ENCODE measurements at places on chromosomes 7 and 10.

GRCh38 chr10:85647741-85648140 is 718.9 kb downstream of the GRID1 start:
- no peak for DNase-seq

GRCh38 chr7:70325509-70326101 is 727.3 kb downstream of the AUTS2 start:
- no peak for DNase-seq

- DNase-seq = no peak
Observed at GRCh38 chr7:125661-126060, 66.7 kb upstream of the FAM20C start.

- DNase-seq = no peak
Observed at GRCh38 chr10:11468126-11468742, 143.2 kb downstream of the USP6NL start.

GRCh38 chr10:83934062-83934461 is 205.2 kb upstream of the GHITM start:
- no peak for DNase-seq

GRCh38 chr10:102450124-102450373 is 1.3 kb downstream of the C10orf95 start:
- DNase-seq = no peak

GRCh38 chr10:74177140-74177677 is 26.2 kb downstream of the ADK start:
- no peak for DNase-seq

- DNase-seq = peak; percentile 63
Observed at GRCh38 chr7:45088821-45089340, at the start of gene NACAD. Gene NACAD (minus strand): TSS chr7:45088969. CDS start chr7:45088894, 75 bp downstream.

DNA sequence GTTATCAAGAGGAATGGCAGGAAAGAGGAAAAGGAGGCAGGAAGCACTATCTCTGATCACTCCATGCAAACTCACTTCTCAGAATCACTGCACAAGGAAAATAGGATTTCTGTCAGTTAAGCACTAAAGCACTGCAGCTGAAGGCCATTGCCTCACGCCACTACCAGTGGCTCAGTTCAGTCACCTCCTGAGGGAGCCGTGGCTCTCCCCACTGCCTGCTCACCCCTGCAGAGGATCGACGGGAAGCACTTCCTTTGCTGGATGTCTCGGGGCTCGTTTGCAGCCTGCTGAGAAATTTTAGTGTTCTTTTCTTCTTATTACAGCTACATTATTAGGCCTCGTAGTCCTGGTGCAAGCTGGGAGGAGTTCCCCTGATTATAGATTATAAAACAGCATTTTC is 90.1 kb upstream of the ADCY1 start:
- DNase-seq = no peak

DNA sequence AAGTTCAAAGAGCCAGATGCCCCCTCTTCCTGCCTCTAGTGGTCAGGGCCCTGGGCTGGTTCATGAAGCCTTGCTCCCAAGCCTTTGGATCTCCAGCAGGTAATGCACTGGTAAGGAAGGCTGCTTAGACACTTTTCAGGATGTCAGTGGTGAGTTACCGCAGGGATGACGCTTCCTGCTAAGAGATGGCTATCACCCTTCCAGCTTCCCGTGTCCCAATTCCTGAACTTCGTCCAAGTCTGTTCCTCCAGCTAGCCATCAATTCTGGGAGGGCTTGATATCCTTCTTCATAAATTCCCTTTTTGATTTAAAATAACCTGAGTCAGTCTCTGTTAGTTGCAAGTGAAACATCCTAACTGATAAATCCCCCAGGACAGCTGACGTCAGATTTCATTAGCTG is 221.2 kb downstream of the PLXNA4 start:
- DNase-seq = no peak

- DNase-seq = peak; percentile 81
Observed at GRCh38 chr10:74589226-74589673, 237.2 kb upstream of the KAT6B start.

- DNase-seq = no peak
Observed at GRCh38 chr7:36048141-36048901, 104.7 kb upstream of the EEPD1 start.

DNA sequence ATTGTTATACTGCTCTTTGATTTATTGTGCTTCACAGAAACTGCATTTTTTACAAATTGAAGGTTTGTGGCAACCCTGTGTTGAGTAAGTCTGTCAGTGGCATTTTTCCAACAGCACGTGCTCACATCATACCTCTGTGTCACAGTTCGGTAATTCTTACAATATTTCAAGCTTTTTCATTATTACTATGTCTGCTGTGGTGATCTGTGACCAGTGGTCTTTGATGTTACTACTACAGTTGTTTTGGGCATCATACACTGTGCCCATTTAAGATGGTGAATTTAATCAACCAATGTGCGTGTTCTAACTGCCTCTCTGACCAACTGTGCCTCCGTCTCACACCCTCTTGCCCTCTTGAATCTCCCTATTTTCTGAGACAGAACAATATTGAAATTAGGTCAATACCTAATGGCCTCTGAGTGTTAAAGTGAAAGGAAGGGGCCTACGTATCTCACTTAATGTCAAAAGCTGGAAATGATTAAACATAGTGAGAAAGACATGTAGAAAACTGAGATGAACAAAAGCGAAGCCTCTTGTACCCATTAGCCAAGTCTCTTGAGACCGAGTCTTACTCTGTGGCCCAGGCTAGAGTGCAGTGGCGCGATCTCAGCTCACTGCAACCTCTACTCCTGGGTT is 20.2 kb upstream of the ASL start:
- DNase-seq = no peak

GRCh38 chr7:44145479-44145968 is 4.4 kb upstream of the MYL7 start:
- DNase-seq = peak; percentile 61

DNA sequence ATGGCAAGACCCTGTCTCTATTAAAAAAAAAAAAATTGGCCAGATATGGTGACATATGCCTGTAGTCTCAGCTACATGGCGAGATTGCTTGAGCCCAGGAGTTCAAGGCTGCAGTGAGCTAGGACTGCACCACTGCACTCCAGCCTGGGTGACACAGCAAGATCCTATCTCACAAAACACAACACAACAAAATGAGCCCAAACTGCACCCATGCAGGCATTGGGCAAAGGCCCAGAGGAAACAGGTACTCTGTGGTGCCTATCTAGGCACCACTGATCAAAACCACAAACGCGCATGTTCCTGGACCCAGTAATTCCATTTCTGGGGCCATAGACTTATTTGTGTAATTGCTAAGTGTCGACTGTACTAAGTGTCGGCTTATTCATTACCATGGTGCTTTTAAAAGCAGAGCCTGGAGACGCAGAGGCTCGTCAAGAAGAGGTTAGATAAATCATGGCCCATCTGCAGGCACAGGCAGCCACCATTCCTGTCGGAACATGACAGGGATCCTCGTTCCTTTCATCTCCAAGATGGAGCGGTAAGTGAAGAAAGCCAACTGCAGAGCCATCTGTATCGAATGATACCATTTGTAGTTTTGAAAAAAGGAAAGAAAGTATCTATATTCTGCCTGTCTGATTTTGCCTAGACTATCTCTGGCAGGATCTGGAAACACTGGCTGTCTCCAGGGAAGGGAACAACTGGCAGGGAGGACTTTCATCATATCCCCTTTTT is 160.4 kb upstream of the RHEB start:
- DNase-seq = no peak

DNA sequence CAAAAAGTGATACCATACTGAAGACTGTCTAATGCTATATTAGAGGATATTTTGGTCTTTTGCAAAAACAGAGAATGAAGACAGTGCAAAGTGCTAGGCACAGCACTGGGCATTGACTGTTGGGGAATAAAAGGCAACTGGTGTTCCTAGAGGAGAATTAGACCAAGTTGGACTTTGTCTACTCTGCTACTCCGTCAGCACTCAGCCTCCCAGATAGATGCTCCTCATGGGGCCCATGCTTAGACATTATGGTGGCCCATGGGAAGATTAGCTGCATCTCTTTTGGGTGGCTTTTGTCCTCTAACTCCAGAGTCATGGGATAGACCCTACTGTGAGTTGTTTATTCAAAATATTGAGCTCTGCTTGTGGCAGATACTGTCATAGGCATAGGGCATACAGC is 113.5 kb downstream of the RBM20 start:
- no peak for DNase-seq

DNA sequence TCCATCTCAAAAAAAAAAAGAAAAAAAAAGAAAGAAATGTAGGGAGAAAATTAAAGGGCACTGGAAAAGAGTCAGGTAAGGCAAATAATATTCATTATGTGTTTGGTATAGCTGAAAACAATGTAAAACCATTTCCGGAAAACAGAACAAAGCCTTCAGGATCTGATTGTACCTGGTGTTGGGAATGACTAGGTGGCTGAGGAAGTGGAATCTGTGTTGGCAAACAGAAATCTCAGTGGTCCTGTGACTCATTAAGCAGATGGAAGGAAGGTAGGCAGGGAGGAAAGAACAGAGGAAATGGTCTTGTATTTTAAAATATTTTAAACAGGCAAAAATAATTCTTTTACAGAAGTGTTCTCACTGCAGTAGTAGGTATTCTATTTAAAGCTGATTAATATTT is 55.7 kb upstream of the GATA3 start:
- no peak for DNase-seq

- no peak for DNase-seq
Observed at GRCh38 chr7:102874166-102874829, 38.5 kb upstream of the LRRC17 start.

DNA sequence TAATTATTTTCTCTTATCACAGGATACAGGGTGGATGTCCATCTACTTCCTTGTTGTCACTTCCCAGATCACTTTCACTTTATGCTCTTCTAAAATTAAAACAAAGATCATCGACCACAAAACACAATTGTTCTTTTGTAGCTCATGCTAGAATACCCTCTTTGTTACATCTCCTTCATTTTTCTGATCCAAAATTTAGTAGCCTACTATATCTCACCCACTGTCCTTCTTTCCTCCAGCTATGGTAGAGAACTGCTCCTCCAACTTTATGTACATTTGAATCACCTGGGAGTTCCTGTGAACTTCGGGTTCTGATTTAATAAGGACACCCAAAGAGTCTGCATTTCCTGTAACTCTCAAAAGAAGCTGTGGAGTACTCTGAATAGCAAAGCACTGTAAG is 1.2 kb upstream of the AHR start:
- no peak for DNase-seq

GRCh38 chr10:70293169-70293843 is 9.5 kb upstream of the NPFFR1 start:
- DNase-seq = no peak

GRCh38 chr7:4720225-4720624 is 38.1 kb downstream of the FOXK1 start:
- no peak for DNase-seq

GRCh38 chr10:80612261-80612660 is 74.6 kb downstream of the SH2D4B start:
- DNase-seq = no peak

- no peak for DNase-seq
Observed at GRCh38 chr10:49329146-49329505, 30.2 kb downstream of the C10orf71 start.

DNA sequence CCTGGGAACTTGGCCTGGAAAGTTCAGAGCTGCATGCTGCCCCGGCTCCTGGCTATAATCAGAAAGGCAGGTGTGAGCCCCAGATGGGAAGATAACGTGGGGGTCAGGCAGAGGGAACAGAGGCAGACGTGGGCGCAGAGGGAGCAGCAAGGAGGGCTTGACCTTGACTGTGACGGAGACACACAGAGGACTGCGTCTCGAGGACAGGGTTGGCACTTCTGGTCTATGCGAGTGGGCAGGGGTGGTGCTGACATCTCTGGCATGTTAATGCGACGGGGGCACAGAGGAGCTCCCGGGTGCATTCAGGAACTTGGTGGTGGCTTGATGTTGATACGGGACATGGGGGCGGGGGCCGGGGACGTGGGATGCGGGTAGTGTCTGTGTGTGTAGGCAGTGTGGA is 232.1 kb upstream of the GRB10 start:
- no peak for DNase-seq

- DNase-seq = no peak
Observed at GRCh38 chr10:103168438-103168837, 24.6 kb downstream of the NT5C2 start.

DNA sequence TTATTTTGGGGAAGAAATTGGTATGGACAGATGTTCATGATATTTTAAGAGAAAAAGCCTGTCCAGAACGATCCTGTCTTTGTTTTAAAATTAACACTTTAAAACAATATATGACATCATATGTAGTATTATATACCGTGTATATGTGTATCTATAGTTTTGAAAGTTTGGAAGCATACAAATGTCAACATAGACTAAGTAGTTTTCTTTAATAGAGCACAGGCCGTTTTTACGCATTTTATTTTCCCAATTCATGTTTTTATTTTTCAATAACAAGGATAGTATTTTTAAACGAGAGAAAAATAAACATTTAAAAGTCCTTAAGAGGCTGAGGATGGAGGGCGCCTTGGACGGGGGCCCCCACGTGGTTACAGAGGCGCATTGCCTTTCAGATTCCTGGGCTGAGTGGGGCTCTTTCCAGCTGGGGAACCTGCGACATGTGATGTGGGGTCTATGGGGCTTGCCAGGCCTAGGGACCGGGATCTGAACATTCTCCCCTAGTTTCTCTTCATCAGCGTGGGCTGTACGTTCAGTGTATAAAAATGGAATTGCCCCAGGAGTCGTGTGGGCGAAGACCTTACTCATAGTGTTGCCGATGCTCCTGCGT is 127.8 kb upstream of the ZNF746 start:
- peak; percentile 83 for DNase-seq

- DNase-seq = no peak
Observed at GRCh38 chr10:11161096-11161495, 143.4 kb downstream of the CELF2 start.

DNA sequence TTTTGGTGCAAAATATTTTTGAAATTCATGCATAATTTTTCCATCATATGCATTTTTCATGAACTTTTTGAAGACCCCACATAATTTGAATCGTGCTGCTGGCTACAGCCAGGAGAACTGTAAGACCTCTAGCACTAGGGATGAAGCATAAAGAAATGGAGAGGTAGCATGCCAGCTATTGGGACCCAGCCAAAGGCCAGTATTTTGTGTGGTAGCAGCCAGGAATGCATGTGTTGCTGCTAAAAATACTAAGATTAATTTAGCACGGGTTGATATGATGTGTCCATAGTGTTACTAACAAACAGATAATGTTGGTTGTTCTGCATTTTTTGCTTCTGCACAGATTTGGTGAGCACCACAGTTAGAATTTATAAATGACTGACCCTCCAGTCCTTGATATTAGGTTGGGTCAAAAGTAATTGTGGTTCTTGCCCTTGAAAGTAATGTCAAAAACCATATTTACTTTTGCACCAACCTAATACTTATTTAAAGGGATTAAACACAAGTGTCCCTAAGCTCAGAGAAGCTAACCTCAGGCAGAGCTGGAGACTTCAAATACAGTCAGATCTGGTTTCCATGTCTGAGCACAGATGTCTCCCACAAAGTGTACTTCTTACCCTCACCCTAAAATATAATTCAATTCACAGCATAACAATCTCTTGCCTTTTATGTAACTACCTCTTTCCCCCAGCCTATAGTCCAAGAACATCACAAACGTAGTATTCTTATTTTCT is 54.1 kb upstream of the NPSR1 start:
- DNase-seq = no peak

All from neural progenitor cell (in vitro differentiated cells).